GM04503 (cell line): ENCODE measurements at places on chromosomes 7 and 10.
A peak's percentile ranks its signal among the peaks of the same experiment; 100 is the strongest.

DNA sequence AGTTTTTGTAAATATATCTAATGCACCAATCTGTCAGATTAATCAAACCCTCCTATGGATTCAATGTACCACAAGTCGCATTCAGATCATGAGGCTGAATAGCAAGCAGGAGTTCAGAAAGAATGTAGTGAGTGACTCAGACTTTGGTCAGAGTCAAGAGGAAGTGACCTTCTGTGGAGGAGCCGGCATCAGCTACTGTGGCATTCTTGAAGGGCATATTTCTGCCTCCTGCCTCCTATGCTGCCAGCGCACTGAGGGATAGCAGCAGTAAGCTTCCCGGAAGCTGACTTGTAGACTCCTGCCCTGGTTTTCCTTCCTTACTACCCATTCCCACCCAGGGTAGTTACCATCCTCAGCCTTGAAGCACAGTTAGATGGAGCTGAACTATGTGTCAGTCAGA, 867.5 kb downstream of the NRG3 start:
- DNase-seq, result peak; percentile 21

- no peak for DNase-seq
These were observed 40.2 kb upstream of the IFRD1 start for GRCh38 chr7:112410092-112410491.

DNA sequence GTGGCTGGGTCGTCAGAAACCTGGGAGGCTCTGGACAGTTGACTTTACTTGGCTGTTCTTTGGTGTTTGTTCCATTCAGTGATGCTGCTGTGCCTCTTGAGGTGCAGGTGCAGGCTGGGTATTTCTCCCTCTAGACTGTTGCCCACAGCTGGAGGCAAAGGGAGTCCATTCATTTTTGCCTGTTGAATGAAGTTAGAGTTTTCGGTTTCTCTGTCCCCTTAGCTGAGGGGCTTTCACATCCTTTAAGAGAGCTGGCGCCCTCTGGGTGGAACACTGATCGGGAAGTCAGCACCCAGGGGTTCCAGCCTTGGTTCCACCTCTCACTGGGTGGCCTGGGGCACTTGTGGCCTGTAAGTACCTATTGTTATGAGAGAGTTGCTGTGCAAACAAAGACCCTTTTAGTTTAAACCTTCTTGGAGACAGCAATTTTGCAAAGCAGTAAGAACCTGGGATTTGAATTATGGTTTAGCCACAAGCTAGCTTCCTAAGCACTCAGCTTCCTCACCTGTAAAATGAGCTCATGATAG, 67.2 kb downstream of the GRK5 start:
- no peak for DNase-seq

DNA sequence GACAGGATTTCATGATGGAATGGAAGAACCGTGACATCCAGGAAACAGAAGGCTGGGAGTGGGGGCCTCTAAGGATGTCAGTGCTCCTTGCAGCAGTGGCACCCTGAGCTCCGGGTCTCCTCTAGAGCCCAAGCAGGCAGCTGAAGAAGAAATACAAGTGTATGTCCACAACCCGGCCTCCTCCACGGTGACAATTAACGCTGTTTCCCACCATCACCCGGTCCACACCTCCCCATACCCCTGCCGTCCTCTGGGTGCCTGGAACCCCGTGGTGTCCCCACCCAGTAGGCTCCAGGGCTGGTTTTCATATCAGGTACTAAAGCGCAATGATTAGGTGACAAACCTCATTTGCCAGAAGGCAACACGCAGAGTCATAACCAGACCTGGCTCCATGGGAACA, 30.3 kb downstream of the GRID1 start:
- no peak for DNase-seq
